ENCODE measurements at places on chromosomes 13 and 19.

GRCh38 chr13:35219021-35219420, 257.5 kb downstream of the MAB21L1 start:
- DNase-seq, result no peak

GRCh38 chr19:17766543-17767131, 15.4 kb downstream of the FCHO1 start:
- DNase-seq, result no peak

- no peak for DNase-seq
Observed at GRCh38 chr13:99352351-99353245, 45.4 kb upstream of the GPR183 start.

GRCh38 chr13:114152285-114152645, 19.8 kb upstream of the RASA3 start:
- no peak for DNase-seq

GRCh38 chr13:26051657-26052311, at the start of gene SHISA2:
Gene SHISA2 (minus strand): TSS chr13:26052016. CDS start chr13:26050975, 1,041 bp downstream.
- no peak for DNase-seq

- no peak for DNase-seq
Observed at GRCh38 chr19:30441011-30441410, 68.8 kb downstream of the ZNF536 start.

- DNase-seq, result no peak
Observed at GRCh38 chr13:106623799-106624460, 56.0 kb upstream of the ARGLU1 start.

GRCh38 chr19:41993612-41994483, at the start of gene ATP1A3:
Gene ATP1A3 (minus strand): TSS chr19:41994230. CDS start chr19:41994076, 154 bp downstream.
- no peak for DNase-seq

- DNase-seq, result no peak
Observed at GRCh38 chr19:49342291-49342721, 7.1 kb downstream of the CD37 start.

- no peak for DNase-seq
Observed at GRCh38 chr13:105788530-105788929, 746.9 kb downstream of the EFNB2 start.

DNA sequence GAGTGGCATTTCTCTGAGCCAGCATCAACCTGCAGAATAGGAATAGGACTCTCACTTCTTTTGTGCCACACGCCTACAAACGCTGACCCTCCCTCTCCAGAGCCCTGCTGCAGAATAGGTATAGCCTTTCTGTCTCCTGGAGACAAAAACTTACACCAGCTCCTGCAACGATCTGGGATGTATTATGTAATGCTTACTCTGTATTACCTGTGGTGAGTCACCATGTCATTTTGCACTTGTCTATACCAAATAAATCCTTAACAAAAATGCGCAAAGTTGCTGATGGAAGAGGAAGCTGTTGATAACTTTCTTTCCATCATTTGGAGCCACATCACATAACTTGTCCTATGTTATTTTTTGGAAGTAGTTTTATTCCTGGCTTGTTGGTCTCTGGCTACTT, 155.8 kb upstream of the FNDC3A start:
- DNase-seq, result no peak

DNA sequence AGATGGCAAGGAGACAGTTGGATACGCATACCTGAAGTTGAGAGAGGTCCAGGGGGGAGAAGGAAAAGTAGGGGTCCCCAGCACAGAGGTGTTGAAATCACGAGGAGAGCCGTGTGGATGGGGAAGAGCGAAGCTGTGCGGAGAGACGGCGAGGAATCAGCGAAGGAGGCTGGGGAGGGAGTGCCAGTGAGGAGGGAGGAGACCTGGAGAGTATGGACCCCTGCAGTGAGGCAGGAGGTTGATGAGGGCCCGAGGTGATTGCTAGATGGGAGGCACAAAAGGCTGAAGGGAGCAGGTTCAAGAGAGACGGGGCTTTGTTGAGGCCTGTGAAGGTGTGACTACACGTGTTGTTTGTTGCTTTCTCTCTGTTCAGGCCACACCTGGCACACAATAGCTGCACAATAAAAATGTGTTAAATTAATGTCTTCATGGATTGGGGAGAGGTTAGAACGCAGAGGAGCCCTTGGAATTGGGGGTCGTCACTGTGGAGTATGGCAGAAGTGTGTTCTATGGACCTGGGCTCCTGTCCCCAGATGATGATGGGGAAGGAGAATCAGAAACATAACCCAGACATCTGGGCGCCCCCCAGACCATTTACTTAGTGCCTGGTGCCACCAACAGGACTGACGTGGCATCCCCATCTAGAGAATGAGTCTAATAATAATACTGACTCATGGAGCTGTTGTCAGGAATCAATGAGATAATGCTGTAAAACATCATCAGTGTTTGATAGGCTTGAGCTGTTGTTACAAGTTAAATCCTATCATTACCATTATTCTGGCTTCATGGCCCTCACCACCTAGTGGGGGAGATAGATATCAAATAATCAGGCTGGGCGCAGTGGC, 137.5 kb downstream of the SIPA1L3 start:
- DNase-seq, result no peak

- DNase-seq, result no peak
Observed at GRCh38 chr13:68047889-68048288, 817.8 kb upstream of the PCDH9 start.

GRCh38 chr13:32976912-32977311, 39.3 kb upstream of the KL start:
- no peak for DNase-seq

- DNase-seq, result no peak
Observed at GRCh38 chr13:95540888-95541287, 11.6 kb upstream of the CLDN10 start.

DNA sequence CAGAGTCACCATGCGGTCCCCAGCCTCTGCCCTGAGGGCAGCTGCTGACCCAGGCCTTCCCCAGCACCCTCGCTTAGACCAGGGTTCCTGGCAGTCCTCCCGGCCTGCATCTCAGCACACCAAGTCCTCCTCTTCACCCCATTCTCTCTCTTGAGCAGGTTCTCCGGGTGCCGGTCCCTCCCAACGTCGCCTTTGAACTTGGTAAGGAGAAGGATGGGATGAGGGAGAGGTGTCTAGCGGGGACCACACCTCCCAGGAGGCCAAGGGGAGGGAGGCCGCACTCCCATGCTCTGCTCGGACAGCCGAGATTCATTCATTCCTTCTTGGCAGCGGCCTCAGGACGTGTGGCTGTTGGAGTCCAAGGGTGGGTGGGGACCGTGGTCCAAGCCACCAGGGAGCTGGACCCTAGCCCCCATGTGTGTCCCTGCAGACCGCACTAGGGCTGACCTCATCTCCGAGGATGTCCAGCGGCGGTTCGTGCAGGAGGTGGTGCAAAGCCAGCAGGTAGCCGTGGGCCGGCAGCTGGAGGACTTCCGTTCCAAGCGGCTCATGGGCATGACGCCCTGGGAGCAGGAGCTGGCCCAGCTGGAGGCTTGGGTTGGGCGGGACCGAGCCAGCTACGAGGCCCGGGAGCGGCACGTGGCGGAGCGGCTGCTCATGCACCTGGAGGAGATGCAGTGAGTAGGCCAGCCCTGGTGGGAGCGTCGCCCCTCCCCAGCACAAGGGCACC, 9.4 kb downstream of the ARHGEF1 start:
- DNase-seq, result no peak

GRCh38 chr13:88761145-88761544, 1090.0 kb downstream of the SLITRK5 start:
- DNase-seq, result no peak

GRCh38 chr13:79781829-79782540, 301.0 kb downstream of the NDFIP2 start:
- no peak for DNase-seq

- DNase-seq, result no peak
Observed at GRCh38 chr13:35387682-35388250, 88.7 kb downstream of the MAB21L1 start.

DNA sequence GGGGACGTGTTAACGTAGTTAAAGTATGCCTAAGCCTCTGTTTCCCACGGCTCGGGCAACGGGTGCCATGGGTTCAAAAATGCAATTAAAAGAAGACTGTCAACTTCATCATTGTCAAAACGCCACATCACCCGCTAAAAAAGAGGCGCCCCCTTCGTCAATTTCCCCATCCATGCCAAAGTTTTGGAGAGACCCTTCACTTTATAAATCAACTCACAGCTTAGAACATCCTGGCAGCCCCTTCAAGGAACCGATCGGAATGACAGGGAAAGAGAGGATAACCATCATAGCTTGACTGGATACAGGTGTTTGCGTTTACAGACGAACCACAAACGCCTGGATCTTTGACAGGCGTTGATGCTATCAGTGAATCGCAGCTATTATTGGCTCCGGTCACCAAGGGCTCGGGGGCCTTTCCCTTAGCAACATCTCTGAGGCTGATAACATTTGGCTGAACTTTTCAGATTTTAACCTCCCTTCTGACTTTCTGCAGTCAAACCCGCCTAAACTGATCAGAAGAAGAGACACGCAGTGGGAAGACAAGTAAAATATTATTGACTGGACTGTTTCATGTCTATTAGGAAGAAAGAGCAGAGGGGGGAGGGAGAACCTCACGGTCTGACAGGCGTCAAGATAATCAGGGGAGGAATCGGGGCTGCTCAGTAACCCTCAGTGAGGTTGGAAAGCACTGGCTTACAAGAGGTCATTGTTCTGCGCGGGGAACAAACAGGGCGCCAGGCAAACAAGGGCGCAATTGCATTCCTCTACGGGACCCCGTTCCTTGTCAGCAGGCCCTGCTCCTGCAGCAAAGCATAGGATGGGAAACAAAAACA, 322.5 kb upstream of the ZNF507 start:
- no peak for DNase-seq

GRCh38 chr13:51479199-51479523, 26.3 kb upstream of the INTS6 start:
- DNase-seq, result no peak

Measured in Panc1 (cell line).